ENCODE measurements at places on chromosomes 7 and 10.
A peak's percentile ranks its signal among the peaks of the same experiment; 100 is the strongest.

DNA sequence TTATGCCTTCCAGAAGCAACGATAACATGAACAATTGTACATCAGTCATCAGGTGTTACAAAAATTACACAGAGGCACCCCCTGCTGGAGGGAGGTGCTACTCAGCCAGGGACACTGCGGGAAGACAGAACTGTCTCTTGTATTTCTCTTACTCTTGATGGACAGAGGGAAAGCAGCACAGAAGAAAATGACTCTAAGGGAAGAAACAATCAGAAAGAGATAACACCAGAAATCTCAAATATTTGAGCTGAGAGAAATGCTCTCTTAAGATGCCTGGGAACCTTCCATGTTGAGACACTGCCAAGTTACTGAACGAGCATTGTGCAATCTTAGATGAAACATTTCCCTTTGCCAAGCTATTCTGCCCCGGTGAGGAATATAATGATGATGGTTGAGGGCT, 227.6 kb upstream of the NPSR1 start:
- DNase-seq, result peak; percentile 11

DNA sequence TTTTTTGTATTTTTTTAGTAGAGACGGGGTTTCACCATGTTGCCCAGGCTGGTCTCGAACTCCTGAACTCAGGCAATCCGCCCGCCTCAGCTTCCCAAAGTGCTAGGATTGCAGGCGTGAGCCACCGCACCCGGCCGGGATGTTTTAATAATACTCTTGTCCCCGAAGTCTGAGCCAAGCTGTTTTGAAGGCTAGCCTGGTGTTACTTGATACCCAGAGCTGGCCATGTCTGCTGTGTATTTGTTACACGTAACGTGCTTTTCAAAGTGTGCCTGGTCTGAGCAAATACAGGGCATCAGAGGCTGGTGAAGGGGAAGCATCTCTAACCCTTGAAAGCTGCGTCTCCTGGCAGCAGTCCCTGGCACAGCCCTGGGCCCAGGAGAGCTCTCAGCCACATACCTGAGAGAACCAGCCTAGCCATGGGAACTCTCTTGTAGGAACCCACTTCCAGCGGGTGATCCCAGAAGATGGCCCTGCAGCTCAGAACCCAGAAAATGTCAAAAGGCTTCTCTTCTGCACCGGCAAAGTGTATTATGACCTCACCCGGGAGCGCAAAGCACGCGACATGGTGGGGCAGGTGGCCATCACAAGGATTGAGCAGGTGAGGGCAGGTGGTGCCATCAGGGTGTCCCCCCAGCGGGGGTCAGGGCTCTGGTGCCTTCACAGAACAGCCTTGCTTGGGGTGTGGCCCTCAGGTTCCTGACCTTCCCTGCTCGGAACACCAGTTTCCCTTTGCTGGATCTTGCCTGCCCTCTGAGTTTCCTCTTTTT, 41.7 kb upstream of the ZMIZ2 start:
- no peak for DNase-seq

- no peak for DNase-seq
These were observed 146.5 kb downstream of the TMEM178B start for GRCh38 chr7:141220263-141220880.

DNA sequence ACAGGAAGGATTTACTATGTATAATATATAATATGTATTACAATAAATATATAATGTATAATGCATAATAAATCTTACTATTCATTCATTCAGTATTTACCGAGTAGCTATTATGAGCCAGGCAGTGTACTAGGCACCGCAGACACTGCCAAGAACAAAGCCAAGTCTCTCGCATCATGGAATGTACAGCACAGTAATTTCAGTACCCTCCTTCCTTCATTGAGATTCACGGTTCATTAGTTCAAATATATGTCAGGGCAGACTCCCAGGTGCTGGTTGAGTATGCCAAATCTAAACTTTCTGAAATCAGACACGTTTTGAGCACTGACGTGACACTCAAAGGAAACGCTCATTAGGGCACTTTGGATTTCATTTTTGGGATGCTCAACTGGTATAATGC, 9.1 kb downstream of the USP6NL start:
- DNase-seq, result no peak

DNA sequence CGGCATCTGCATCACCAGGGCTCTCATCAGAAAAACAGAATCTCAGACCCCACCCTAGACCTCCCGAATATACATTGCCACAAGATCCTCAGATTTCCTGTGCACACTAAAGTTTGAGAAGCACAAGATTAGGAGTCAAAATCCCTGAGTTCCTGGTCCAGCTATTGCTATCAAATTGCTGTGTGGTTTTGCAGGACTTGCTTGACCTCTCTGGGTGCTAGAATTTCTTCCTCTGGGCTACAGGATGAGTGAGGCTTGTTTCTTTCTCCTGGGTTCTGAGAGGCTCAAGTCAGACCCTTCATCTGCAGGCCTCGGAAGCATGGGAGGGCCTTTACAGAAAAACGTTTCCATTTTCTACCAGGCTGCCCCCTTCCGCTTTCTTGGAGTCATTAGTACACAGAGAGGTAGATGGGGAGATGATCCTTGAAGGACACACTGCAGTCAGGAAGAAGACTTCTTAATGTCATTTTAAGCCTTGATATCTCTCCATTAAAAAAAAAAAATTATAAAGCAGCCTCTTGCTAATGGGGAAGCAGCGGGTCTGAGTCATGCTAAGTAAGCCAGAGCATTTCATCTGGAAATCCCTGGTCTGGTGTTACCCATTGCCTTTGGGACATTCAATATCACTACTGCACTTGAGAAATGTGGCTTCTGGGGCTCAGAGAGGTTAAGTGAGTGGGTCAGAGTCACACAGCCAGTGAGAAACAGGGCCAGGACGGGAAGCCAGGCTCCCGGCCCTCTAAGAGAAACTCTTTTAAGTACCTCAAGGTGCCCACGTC, 173.5 kb downstream of the KCNMA1 start:
- DNase-seq, result peak; percentile 20

DNA sequence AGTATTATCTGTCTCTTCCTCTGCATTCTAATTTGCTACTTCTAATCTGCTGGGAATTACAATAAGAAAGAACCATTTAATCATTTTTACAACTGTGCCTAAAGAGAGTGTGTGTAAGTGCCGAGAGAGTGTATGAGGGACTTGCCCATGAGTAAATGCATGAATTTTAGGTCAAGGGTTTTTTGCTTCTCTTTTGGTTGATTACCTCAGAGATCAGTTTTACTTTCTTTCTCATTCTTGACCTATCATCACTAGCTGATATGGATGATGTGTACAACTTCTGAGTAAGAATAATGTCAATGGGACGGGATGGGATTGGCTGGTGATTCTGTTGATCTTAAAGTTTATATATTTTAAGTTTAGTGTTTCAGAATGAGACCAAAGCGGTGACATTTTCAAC, 47.8 kb downstream of the IKZF1 start:
- DNase-seq, result no peak

DNA sequence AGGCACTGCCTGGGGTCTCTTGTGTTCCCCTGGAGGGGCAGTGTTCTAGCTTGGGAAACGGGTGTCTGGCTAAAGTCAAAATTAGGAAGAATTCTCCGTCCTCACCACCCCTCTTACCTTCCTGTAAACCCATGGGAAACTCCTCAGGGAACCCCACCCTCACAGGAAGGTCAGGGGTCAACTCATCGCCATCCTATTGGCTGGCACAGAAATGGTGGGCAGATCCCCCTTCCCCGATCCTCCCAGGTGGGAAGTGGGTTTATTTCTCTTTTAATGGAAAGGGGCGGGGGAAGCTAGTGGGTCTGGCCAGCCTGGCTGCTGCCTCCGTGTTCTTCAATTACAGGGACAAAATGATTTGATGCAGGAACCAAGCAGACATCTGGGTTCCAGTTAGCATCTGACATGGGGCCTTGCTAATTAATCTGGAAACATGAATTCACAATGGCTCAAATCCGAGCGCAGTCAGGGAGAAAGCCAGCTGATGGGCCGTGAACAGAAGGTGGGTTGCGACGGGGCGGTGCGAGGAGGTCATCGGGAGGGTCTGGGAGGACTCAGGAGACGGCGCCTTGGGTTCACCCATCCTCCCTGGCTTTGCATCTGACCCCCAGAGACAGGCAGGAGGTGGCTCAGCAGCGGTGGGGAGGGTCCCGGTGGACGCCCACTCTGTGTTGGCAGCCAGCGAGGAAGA, 66.6 kb downstream of the SLIT1 start:
- DNase-seq, result no peak
